ENCODE measurements at places on chromosomes 3 and 15. TPM values are rescaled to one million over a fixed set of nuclear protein-coding genes. Genes with fewer than 3 reads are reported as not detected.

The LMAN1L gene
- total RNA-seq: not detected

The TTC14 gene
- total RNA-seq: 17.9 TPM

The ADIPOQ gene
- total RNA-seq: not detected

The UBE3A gene
- total RNA-seq: 27.0 TPM

The ACOX2 gene
- total RNA-seq: 6.0 TPM

The MOBP gene
- total RNA-seq: 0.03 TPM

The DALRD3 gene
- 24.1 TPM for total RNA-seq

The SNURF gene
- total RNA-seq: 4.2 TPM

The IL5RA gene
- not detected for total RNA-seq

The LMOD3 gene
- total RNA-seq: not detected

The DAZL gene
- total RNA-seq: not detected

The SMAD3 gene
- 73.8 TPM for total RNA-seq

The C3orf62 gene
- 1.9 TPM for total RNA-seq

The ECT2 gene
- 75.6 TPM for total RNA-seq

The LRRC34 gene
- total RNA-seq: not detected
